ENCODE measurements at places on chromosomes 12 and 14. TPM values are rescaled to one million over a fixed set of nuclear protein-coding genes. Genes with fewer than 3 reads are reported as not detected.

NR1H4 gene
- total RNA-seq = not detected

EIF2S1 gene
- 152 TPM for total RNA-seq

TAS2R13 gene
- total RNA-seq = 1.7 TPM

NGB gene
- total RNA-seq = not detected

KCNMB4 gene
- 0.51 TPM for total RNA-seq

DTX1 gene
- total RNA-seq = 0.26 TPM

PRDM4 gene
- 22.5 TPM for total RNA-seq

Data from fibroblast of lung (primary cell).